ENCODE measurements at places on chromosomes 3 and 15. TPM values are rescaled to one million over a fixed set of nuclear protein-coding genes. Genes with fewer than 3 reads are reported as not detected.

DNA sequence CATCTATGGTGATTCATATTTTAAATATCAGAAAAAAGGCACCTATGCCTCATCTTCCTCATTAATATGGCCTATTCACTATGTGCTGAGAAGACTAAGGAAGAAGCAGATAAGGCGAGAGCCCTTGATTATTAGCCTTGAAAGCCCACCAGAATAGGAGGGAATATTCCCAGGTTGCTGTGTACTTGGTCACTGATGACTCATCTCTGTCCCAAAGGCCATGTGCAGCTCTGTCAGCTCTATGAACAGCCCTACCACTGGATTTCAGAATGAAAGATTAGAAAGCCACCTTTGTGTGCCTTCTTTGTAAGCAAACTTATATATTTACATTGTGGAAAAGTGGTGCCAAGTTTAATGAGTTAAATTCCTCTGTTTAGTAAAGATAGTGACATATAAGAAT, 211.5 kb downstream of the NFKBIZ start:
- no peak for DNase-seq

DNA sequence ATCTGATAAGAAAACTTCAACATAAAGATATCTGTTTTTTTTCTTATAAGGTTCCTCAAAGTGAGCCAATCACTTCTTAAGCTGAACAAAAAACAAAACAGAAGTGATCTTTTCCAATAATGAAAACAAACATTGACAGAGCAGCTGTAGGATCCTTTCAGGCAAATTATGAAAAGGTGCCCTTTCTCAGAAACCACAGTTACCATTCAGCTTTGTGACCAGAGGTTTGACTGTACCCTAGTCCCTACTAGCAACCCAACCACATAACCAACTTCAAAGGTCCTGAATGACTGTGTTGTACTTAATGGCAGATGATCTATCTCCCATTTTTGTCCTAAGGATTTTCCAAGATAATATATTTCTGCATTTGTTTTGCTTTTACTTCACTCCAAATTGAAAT, 39.4 kb upstream of the CCR2 start:
- DNase-seq: no peak

DNA sequence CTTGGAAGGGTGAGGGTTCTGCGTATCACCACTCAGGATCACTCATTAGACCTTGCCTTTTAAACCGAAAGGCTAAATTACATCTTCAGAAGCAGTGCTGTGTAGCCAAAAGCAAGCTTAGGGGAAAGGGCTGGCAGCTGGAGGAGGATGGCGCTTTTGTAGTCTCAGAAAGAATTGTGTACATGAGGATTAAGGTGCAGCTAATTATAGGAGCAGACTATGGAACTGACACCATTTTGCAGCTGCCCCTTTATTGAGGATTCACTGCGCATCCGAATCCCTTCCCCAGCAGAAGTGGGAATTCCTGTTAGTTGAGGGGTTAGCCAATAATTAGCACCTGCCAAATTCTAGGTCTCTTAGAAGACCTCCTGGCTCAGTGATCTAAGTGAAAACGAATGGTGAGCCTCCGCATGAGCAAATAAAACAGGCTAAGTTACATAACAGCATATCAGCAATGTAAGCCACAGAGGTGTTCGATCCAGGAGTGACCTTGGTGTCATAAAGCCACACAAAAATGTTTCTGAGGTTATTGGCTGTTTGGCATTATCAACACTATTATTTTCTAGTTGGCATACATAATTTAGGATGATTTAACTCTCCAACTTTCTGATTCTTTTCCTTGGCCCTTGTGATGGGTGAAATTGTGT, 42.6 kb upstream of the SEMA6D start:
- no peak for DNase-seq

DNA sequence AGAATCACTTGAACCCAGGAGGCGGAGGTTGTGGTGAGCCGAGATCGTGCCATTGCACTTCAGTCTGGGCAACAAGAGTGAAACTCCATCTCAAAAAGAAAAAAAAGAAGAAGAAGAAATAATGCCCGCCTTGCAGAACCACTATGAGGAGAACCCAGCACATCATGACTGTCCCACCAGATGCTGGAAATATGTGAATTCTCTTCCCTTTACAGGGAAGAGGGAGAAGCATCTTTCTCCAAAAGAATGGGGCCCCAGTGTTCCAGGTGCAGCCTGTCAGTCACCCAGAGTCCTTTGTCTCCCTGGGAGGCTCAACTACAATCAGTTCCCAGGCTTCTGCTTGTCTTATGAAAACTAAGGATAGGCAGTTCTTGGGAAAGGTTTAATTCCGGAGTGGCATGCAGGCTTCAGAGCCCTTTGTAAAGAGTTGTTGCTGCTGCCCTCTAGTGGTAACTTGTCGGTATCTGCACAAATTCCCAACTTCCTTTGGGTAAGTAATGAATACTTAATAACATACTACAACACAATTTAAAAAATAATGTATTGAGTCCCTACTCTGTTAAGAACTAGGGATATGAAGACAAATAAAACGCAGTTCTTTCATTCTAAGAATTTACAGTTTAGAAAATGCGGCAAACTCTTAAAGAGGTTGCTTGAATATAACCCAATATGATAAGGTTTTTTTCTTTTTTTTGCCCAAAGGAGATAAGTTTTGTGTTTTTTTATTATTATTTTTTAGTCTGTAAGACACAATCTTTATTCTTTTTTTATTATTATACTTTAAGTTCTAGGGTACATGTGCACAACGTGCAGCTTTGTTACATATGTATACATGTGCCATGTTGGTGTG, 18.6 kb upstream of the TICRR start:
- no peak for DNase-seq

DNA sequence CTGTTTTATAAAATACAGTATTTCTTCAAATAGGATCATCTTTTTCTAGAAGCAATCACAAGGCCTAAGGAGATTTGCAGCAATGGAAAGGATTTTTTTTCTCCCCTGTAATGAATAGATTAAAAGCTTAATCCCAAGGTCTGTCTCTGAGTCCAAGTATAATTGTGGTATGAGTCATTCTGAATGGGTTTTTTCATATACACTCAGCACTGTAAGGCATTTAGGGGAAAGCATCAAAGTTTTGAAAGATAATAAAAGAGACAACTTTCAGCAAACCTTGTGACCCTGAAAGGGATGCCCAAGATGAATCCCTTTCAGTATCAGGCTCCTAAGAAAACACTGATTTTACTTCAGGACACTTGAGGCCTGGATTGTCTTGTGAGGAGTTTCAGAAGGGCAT, 23.3 kb upstream of the LARS2 start:
- DNase-seq: no peak

- no peak for DNase-seq
Measured at GRCh38 chr15:34942363-34942762, 27.2 kb downstream of the AQR start.

- no peak for DNase-seq
Measured at GRCh38 chr3:77254967-77255831, 215.3 kb downstream of the ROBO2 start.

DNA sequence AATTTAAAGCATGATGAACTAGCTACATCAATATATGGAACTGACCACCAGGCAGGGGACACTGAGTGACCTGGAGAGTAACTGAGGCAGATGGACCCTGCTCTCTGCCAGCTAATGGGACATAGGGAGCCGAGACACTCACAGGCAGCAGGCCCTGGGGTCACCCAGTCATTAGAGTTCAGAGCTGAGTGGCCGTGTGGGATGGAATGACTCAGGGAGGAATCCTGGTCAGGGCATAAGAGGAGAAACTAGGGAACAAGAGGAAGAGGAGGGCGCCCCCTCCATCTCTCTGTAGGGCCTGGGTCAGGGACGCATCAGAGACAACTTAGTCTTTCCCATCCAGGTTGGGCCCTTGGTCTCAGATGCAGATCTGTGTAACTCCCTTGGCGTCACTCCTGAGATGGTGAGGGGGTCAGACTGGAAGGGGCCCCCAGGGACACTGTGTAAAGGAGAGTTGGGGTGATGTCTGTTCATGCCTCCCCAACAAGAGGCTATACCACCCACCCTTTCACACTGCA, 39.8 kb downstream of the CCDC12 start:
- no peak for DNase-seq

- no peak for DNase-seq
Measured at GRCh38 chr3:152658977-152659720, 175.8 kb upstream of the P2RY1 start.

Gene CLDN1
- 2.0 TPM for total RNA-seq

Gene GOLGA8G
- total RNA-seq: not detected

Gene GASK1A
- 10.2 TPM for total RNA-seq

Gene LIPH
- total RNA-seq: 4.5 TPM
